ENCODE measurements at places on chromosomes 2 and 18.
A peak's percentile ranks its signal among the peaks of the same experiment; 100 is the strongest.

GRCh38 chr2:37877457-37878315 lies 47.4 kb upstream of the RMDN2 start:
- peak; percentile 72 for DNase-seq

GRCh38 chr2:36664696-36665076 lies 31.8 kb upstream of the VIT start:
- DNase-seq = no peak

DNA sequence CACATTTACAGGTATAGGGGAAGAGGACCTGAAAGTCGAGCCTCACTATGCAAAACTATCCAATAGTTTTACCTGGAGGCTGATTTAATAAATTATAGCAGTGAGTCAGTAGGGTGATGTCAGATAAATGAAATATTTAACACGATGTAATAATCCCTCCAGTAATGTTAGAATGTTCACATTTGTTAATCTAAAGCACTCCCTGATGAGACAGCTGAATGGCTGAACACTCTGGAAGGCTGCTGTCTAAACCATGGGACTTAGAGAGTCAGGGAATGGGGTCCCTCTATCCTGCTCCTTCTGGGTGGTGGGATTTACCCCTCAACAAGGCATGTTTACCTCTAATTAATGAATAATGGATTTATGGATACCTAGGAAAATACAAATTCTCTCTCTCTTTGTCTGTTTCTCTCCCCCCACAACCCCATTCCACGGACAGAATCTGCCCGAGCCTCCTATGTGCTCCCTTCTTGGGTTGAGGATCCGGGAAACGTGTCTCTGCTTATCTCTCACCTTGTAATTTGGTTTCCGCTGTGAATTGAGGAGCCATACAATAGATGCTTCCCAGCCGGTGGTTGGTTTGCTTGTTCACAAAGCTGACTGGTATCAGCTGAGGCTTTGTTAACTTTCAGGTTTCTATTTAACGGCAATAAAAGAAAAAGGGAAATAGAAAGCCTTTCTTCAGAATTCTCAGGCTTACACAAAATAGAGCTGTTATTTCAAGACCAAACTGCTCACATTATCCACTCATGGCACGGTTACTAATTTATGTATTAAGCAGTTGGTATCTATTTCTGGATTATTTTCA lies 25.9 kb downstream of the LRRC30 start:
- DNase-seq = no peak

DNA sequence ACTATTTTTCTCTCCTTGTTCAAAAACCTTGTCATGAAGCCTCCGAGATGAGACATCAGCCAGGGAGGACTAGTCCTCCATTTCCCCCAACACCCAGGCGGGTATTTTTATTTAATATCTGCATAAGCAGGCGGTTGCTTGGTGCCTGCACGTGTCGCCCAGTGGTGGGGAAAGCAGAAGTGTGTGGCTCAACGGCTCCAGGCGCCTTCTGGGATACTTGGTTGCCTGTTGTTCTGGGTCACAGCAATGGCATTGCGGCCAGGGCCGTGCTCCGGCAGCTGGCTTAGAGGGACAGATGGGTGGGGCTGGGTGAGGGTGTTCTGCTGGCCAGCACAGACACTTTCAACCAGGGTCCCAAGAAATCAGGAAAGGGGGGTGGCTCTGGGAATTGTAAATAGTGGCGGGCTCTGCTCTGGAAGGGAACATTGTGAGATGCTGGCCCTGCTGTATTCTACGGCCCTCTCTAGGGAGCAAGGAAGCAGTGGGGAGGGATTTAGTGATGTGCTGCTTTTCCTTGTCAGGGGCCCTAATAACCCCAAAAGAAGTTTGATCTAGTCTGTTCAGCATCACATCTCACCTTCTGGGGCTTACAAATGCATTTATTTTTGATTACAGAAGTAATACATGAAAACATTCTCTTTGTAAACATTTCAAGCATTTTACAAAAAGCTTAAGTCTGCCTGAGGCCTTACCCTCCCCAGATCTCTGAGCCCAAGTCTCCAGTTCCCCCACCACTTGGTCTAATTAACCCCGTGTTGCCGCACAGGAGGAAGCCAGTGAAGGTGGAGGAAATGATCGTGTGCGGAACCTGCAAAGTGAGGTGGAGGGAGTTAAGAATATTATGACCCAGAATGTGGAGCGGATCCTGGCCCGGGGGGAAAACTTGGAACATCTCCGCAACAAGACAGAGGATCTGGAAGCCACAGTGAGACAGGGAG lies 1.1 kb downstream of the VAMP8 start:
- no peak for DNase-seq

DNA sequence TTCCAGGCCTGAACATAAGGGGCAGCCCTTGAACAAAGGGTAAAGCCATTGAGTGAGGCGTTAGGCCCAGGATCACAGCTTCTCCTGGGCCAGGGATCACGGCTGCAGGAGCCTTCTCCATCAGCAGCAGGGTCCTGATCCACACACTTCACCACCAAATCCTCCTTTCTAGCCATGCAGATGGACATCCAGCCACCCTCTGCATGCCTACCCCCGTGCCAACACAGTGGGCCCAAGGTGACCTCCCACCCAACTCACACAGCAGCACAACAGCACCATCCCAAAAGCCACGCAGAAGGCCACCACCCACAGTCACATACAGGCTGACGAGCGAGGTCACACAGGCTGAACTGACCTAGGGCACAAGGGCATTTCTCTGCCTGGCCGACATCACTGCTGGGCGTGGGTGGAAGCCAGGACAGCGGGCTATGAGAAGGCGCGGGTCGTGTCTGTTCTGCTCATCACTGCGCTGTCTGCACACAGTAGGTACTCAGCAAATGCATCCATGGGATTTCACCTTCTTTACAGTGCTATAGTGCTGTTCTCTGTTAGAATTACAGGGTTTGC lies 31.2 kb downstream of the TFCP2L1 start:
- DNase-seq = no peak

GRCh38 chr2:82182270-82182669 lies 1877.7 kb upstream of the LRRTM1 start:
- no peak for DNase-seq

- no peak for DNase-seq
These were observed 40.2 kb upstream of the SKA1 start for GRCh38 chr18:50334546-50335152.

DNA sequence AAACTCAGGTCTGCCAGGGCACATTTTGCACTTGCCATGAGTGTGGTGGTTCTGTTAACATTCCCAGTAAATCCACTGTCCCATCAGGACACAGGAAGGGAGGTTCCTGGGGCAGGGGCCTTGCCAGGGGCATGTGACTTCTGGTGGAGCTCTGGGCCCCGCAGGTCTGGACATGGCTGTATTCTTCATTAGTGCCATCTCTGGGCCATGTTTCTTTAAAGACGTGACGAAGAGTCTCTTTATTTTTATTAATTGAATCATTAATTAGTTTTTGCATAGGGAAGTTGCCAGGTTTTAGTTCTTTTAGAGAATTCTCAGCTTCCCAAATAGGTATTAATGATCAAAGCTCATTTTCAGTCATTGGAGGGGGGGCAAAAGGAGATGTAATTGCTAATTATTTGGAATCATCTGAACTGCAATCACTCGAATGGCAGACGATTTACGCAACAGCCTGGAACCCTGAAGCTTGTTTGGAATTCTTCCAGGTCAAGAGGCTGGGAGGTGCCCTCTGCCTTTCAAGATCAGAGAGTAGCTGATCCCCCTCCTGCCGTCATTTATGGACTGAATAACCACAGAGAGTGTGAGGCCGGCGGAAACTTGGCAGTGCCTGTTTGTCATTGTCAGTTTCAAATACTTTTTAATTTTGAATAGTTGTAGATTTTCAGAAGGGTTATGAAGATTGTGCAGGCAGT lies 106.2 kb downstream of the RTP5 start:
- DNase-seq = no peak

GRCh38 chr2:50368361-50368760 lies 663.6 kb downstream of the NRXN1 start:
- DNase-seq = no peak

GRCh38 chr18:44562986-44563385 lies 117.7 kb upstream of the SETBP1 start:
- no peak for DNase-seq

GRCh38 chr2:72114693-72115051 lies 33.0 kb downstream of the CYP26B1 start:
- no peak for DNase-seq

- no peak for DNase-seq
These were observed 56.5 kb downstream of the TCF7L1 start for GRCh38 chr2:85189606-85190270.
